ENCODE measurements at places on chromosomes 13 and 19. TPM values are rescaled to one million over a fixed set of nuclear protein-coding genes. Genes with fewer than 3 reads are reported as not detected.

DNA sequence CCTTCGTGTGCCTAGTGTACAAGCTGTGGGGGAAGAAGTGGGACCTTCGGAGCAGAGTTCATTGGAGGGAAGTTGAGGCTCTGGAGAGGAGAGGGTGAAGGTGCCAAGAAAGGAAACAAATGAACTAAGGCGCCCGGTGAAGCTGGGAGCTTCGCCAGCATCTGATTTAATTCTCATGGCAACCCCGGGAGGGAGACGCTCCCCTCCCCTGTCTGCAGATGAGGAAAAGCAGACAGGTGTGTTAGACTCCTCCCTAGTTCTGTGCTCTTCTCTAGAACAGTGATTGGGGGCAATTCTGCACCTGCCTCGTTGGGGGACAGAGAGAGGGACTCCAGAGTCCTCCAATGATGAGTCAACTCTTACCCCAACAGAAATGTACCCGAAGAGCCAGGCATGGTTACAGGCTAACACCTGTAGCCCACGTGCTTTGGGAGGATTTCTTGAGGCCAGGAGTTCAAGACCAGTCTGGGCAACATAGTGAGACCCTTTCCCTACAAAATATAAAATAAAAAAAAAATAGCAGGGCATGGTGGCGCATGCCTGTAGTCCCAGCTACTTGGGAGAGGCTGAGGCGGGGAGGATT lies 4.2 kb downstream of the SSC5D start:
- DNase-seq = no peak

- DNase-seq = no peak
Measured at GRCh38 chr19:49340069-49340864, 5.1 kb downstream of the CD37 start.

Gene LGALS7
- total RNA-seq = not detected

GRCh38 chr13:21884299-21884909 lies 213.5 kb downstream of the FGF9 start:
- DNase-seq = no peak

DNA sequence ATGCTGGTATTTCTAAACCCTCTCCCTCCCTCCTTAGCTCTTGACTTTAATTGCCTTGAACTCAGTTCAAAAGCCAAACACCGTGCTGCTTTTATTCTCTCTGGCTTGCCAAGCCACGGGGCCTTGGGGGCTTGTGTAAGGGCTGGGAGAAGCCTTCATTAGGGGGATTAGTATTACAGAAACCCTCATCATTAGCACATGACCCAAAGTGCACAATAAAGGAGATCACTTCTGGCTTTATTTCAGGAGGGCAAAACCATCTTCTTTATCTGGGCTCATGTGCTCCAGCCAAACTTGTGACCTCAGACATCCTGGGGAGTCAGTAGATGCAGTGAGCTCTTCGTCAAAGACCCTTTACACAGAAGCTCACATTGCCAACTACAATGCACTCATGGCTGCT lies at the start of gene DCT:
Gene DCT, minus strand, starts transcription at position 67 of the 400 bp plus-strand sequence. CDS start 427 bp downstream, outside the sequence.
- DNase-seq = no peak

DNA sequence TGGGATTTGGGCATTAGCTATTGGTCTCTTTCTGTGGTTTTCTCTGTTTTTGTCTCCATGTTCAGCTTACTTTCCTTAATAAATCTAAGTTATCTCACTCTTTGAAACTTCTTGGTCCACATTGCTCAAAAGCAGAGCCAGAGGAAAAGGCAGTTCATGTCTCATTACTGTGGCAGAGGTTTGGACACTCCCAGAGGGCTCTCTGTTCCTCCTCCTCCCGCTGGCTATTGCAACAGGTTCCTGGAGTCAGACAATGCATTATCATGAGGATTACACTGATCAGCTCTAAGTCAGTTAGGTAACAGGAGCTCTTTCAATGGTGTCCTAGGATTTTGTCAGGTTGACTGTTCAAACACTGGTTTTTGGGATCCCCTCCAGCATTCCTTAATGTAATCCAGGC lies 298.8 kb downstream of the NDFIP2 start:
- no peak for DNase-seq

DNA sequence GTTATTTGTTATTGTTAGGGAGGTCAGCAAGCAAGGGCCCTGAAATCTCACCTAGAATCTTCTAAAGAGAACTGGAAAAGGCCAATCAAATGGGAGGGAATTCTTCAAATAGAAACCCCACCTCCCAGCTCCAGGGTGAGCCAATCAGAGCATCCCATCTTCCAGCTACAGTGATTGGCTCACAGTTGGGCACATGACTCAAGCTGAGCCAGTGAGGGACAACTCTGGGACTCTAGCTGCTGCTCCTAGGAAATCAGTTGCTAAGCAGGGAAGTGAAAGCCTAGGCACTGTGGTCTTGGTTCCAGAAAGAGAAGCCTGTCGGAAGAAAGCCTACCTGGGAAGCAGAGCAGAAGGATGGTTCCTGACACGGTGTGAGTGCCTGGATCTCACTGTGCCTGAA lies 13.4 kb downstream of the TM6SF2 start:
- DNase-seq = peak; percentile 68

- DNase-seq = no peak
Measured at GRCh38 chr19:43290568-43291359, 21.4 kb upstream of the PSG9 start.

Gene TNNI3
- total RNA-seq = not detected

Gene ZNF134
- total RNA-seq = 23.0 TPM

Gene S1PR4
- 0.71 TPM for total RNA-seq

Gene POLR1D
- total RNA-seq = 66.6 TPM

Gene NEK3
- total RNA-seq = 6.8 TPM

DNA sequence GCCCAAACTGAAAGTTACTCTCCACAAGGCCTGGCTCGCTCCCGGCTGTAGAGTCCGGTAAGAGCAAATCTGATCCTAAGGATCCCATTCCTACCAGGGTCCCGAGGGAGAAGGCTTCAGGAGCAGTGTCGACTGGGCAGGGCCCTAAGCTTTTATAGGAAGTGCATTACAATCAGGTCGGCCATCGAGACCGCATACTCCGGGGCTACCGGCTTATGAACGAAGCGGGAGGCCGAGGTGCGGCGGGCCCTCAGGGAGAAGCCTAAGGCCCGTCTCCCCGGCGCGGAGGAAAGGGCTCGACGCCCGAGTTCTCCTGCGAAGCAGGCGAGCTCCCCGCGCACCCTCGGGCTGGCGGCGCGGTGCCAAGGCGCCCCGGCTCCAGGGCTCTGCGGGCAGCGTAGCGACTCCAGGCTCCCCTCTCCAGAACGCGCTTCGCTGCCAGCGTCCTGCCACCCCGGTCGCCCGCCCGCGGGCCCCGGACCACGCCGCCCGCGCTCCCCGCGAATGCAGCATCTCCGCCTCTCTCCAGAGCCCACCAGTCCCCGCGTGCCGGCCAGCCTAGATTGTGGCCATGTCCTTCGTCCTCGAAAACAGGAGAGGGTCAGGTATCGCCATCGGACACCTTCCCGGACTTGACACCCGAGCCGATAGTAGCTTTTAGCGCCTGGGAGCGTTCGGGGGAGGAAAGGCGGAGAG lies 1.4 kb downstream of the EFNB2 start:
- DNase-seq = no peak

DNA sequence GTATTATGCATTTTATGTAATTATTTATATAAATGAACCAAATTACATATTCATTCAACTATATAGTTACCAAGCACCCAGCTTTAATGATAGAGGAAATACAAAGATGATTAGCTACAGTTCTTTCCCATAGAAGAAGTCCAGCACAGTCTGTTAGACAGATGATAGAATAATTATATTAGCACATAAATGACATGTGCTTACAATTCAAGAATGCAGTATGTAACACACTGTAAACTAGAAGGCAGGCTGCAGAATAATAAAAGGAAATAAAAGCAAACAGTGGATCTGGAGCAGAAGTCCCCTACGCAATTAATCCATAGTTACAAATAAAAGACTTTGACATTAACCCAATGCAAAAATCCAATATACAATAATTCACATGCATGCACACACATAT lies 379.0 kb downstream of the DNAJC15 start:
- no peak for DNase-seq

- no peak for DNase-seq
Measured at GRCh38 chr19:45705710-45706415, 13.4 kb downstream of the QPCTL start.

DNA sequence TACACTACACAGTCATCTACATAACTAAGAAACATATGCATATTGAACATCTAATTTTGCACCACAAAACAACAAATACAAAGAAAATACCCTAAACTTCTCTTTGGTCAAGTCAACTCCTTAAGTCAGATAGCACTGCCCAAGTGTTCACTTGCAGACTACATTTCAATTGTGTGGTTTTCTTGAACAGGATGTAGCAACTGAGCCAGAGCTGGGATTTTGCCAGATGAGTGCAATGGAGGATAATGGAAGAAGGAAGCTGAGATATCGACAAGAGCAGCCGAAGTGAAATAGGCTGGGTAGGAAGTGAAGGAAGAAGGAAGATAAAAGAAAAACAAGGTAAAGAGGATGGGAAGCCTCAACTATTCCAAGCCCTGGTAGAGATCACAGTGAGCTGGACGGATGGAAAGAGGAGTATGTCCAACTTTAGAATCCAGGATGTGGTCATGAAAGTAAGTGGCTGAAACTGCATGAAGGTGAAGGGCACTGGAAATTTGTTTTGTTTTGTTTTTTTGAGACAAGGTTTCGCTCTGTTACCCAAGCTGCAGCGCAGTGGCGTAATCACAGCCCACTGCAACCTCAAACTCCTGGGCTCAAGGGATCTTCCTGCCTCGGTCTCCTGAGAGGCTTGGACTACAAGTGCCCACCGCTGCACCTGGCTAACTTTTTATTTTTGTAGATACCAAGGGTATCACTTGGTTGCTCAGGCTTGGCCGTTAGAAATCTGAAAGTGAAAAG lies 15.0 kb downstream of the NUFIP1 start:
- no peak for DNase-seq

DNA sequence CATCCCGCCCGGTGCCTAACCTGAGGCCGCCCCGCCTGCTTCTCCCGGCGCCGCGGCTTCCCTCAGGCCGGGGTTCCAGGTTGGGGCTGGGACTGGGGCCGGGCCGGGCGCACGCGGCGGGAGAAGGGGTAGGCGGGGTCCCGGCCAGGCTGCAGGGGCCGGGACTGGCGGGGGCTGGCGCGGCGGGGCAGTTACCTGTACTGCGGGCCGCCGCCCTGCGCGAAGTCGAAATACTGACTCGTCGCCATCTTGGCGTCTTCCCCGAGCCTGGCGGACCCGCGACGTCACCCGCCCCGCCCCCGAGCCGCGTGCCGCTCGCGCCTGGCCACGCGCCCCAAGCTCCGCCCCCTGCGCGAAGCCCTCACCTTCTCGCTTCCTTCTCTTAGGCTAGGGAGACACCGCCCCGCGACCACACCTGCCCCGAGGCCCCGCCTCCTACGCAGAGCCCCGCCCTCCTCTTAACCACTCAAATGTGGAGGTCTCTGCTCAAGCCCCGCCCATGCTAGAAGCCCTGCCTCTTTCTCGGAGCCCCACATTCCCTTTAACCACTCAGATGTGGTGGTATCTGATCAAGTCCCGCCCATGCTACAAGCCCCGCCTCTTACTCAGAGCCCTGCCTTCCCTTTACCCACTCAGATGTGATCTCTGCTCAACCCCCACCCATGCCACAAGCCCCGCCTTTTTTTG lies at the start of gene ZFR2:
Gene ZFR2, minus strand, starts transcription at position 269 of the 687 bp plus-strand sequence. Its CDS starts 21 bp downstream, at position 248.
- DNase-seq = peak; percentile 47

Gene IRGC
- not detected for total RNA-seq

Data from dorsolateral prefrontal cortex (tissue), 122 donors.